ENCODE measurements at places on chromosomes 11 and 22.

- H3K27me3 ChIP-seq = no peaks in the 10 kb centered on the region
- no peak overlapping the region for H3K4me3 ChIP-seq
- no peaks in the 10 kb centered on the region for H3K4me1 ChIP-seq
- H3K27ac ChIP-seq = no peak overlapping the region
- no peaks in the 10 kb centered on the region for H3K36me3 ChIP-seq
Measured at GRCh38 chr11:109785198-109785597, 308.0 kb upstream of the ZC3H12C start.

DNA sequence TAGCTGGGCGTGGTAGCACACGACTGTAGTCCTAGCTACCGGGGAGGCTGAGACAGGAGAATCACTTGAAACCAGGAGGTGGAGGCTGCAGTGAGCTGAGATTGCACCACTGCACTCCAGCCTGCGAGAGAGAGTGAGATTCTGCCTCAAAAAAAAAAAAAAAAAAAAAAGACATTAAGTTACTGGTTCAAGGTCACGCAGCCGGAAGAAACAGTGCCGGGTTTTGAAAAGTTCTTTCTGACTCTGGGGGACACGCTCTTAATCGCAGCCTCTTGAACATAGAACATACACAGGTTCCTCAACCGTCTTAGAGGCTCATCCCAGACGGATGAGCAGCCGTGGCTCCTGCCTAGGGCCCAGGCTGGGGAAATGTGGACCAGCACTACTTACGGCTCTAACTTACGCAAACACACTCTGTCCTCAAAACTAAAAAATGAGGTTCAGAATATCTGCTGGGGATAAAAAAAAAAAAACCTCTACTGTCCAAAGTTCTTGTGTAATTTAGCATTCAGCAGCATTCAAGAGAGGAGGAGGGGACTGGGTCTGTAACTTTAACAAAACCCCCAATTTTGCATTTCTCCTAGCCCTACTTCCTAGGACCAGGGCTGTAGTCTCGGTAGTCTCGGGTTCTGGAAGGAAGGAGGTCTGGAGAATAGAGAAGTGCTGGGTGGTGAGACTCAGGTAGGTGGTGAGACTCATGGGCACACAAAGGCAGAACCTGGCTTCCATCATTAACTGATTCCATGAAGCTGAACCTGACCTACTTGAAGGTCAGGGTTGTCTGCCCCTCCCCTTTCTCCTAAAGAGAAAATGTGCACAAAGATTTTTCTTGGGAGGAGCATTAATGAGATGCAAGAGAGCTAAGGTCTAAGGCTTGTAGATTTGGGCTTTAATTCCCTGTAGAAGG, 6.0 kb downstream of the SPTBN2 start:
- H3K4me1 ChIP-seq = no peaks in the 10 kb centered on the region
- peaks cover 29% of the 10 kb centered on the region for H3K27me3 ChIP-seq
- H3K36me3 ChIP-seq = no peaks in the 10 kb centered on the region
- no peak for DNase-seq
- no peak overlapping the region for H3K4me3 ChIP-seq
- no peak overlapping the region for H3K27ac ChIP-seq

- no peak for DNase-seq
- no peaks in the 10 kb centered on the region for H3K4me1 ChIP-seq
Measured at GRCh38 chr11:18907391-18907790, 31.8 kb downstream of the MRGPRX1 start.

DNA sequence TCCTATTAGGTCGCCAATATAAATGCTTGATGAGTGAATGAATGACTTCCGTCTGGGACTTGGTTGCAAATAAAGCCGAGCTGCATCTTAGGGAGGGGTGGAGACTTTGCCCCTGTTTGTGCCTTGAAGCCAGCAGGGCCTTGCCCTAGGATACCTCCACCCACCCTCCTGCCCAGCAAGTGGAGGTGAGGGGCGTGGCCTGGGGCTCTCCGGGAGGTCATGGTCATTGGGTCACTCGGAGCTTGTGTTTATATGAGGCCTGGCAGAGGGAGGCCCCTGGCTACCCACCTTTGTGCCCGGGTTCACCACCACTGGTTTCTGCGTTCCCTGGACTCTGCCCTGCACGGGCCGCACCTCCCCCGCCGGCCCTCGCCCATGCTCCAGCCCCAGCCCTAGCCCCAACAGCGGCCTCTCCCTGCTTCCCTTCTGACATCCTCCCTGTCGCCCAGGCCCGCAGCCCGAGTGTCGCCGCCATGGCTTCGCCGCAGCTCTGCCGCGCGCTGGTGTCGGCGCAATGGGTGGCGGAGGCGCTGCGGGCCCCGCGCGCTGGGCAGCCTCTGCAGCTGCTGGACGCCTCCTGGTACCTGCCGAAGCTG, 4.3 kb downstream of the MPST start:
- DNase-seq = no peak
- no peak overlapping the region for H3K4me3 ChIP-seq
- H3K4me1 ChIP-seq = no peaks in the 10 kb centered on the region

DNA sequence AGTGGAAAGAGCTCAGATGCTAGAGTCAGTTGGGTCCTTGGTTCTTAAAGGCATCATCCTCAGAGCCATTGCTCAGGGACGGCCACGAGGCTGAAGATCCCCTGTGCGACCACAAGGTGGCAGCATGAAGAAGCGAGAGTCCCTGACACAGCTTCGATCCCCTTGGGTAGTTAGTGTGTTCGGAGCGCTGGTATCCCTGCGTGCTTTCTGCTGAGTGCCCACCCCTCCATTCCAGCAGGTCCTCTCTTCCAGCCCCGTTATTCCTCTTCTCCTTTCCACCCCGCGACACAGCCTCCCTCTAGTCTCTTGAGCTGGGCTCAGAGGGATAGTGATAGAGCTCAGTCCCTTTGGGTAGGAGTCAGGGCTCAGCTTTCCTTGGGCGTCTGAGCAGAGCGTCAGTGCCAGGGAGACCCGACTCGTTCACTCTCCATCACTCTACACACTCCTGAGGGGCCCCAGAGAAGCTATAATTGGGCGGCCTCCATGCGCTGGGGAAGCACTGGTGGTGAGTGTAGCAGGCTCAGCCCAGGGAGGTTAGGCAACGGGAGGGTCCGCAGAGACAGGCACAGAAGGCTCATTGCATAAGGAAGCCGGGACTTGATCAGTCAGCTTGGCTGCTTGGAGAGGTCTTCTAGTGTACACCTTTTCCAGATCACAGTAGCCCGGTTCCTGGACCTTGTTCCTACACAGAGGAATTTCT, at the start of gene OR51D1:
OR51D1 (plus strand) TSS at position 516 of the 700 bp plus-strand sequence. CDS start 2,314 bp downstream, outside the sequence.
- no peak within 1 kb of the TSS for H3K27ac ChIP-seq
- H3K4me3 ChIP-seq = peak within 1 kb of the TSS; percentile 27
- H3K27me3 ChIP-seq = no peaks in the 10 kb centered on the region
- no peaks in the 10 kb centered on the region for H3K4me1 ChIP-seq

GRCh38 chr22:25081409-25081824, 118.2 kb upstream of the CRYBB3 start:
- no peak overlapping the region for H3K4me3 ChIP-seq
- H3K36me3 ChIP-seq = no peaks in the 10 kb centered on the region
- no peak overlapping the region for H3K27ac ChIP-seq
- H3K4me1 ChIP-seq = no peaks in the 10 kb centered on the region
- no peak for DNase-seq

Data from gastrocnemius medialis (tissue), 4 donors.